ENCODE measurements at places on chromosomes 2 and 18.

DNA sequence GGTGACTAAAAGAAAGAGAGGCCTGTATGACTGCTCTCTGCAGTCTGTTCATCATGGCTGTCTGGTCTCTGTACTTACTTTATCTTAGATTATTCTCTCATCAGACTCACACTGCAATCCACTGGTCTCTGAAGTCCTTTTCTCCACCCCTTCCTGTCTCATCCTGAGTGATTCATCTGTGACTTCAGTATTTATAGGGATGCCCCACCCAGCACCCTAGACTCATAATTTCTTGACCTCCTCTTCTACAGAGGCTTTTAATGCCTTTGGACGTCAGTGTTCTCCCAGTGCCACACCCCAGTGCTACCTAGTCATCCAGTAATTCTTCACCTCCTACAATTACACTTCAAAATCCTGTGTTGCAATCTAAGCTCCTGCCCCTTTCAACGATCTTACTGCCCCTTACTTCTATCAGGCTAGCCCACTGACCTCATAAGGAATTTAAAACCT is 14.9 kb upstream of the ITPRID2 start:
- DNase-seq: no peak

DNA sequence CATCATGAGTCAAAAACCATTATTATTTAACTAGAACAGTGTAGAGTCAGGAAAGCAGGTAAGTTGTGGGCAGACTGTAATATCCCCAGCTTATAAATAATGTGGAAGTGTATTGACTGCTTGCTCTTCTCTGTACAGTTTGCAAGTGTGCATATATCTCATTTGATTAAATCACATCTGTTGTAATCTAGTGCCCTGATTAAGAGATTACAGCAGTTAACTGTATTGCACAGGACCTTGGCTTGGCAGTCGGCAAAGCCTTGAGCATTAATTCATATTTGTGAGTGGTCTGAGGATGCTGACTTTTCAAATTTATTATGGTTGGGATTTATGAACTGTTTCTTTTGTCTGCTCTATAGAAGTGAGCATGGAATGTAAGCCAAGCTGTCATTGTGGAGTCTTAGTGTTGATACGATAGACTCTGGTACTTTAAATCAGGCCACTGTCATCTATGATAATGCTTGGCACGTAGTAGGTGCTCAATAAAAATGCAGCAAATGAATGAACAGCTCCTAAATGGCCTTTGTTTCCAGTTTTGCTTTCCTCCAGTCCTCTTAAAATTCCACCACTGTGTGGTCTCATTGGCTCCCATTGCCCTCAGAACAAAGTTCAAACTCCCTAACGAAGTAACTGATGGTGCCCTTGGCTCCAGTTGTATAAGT is 48.3 kb downstream of the RAB31 start:
- no peak for DNase-seq

DNA sequence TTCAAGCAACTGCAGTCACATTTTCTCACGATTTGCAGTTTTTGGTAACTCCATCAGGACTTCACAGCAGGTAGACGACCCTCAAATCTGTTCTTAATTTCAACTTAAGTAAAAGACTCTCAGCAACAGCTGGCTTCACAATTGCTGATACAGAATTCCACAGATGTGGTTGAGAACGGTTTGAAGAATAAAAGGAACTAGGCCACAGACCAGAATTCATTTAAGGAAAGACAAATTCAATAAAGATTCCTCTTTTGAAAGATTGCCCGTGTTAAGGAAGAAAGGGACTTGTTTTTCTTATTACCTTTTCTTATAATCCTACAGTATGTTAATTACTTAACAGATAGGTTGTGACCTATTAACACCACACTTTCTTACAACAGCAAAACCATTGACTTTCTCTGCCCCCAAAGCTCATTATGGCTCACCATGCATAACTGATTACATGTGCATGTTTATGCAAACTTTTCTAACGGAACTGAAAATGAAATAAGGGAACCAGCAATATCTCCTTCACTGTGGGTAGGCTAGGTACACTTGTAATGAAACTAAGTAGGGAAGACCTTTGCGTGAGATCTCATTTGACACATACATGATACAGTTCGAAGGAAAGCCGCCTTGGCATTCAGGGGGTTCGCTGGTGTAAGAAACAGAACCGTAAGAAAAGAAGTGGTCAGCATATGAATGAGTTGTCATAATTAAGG is 4.7 kb upstream of the ZNF516 start:
- no peak for DNase-seq

GRCh38 chr2:140257692-140258300 is 1477.6 kb upstream of the NXPH2 start:
- DNase-seq: no peak

GRCh38 chr2:60351321-60351720 is 202.1 kb downstream of the BCL11A start:
- no peak for DNase-seq

DNA sequence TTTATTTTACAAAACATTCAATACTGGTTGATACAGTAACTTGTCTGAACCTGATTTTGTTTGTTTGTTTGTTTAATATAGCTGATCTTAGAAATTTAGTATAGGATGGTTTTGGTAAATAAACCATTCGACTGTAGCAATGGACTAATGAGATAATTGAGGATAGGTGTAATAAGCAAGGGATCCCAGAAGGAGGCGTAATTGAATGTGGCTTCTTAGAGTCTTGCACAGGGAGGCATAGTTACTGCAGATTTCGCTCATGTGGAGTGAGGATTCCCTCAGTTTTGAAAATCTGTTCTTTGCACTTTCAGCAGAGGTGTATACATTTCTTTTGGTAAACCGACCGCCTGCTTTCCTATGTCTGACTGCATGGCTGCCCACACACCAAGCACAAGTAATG is 709.6 kb downstream of the SOCS6 start:
- no peak for DNase-seq

DNA sequence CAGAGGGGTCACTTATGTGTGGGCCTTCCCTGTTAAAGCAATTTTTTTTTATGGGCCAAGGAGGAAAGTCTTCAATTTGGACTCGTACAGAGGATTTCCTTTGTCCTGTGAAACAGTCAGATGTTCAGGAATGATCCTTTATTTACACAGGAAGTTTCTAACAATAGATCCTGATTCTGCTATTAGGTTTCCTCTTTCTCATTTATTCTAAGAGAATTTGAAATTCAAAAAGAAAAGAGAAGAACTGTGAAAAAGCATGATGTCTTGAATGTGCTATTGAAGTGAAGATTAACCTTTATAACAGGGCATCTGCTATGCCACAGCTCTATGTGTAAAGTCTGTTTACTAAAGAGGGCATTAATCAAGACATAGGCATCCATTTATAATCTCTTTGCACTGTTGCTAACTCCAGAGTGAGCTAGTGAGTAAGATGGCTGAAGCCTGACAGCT is 105.3 kb upstream of the FAM98A start:
- no peak for DNase-seq

DNA sequence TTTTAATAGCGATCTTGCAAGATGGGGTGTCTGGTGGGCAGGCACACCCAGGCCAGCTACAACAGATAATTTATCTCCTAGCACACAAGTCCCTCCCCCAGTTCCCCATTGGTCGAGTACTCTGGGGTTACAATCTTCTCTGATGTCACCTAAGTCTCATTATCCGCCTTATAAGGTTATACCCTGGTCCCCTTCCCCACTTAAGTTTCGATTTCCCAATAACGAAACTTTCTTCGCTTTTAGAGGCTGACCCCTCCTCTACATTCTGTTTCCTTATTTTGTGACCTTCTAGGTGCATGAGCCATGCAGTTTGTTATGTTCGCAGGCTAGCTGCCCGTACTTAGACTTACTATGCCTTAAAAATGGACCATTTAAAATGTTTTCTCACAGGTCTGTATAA is 180.1 kb downstream of the CAPN13 start:
- DNase-seq: no peak

DNA sequence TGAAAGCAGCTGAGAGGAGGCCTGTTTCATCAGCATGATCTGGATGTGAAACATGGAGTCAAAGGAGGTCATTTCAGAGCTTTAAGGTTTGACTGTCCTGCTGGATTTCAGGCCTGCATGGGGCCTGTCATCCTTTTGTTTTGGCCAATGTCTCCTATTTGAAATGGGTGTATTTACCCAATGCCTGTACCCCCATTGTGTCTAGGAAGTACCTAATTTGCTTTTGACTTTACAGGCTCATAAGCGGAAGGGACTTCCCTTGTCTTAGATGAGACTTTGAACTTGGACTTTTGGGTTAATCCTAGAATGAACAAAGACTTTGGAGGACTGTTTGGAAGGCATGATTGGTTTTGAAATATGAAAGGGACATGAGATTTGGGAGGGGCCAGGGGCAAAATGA is 19.3 kb upstream of the CYP27C1 start:
- DNase-seq: no peak

DNA sequence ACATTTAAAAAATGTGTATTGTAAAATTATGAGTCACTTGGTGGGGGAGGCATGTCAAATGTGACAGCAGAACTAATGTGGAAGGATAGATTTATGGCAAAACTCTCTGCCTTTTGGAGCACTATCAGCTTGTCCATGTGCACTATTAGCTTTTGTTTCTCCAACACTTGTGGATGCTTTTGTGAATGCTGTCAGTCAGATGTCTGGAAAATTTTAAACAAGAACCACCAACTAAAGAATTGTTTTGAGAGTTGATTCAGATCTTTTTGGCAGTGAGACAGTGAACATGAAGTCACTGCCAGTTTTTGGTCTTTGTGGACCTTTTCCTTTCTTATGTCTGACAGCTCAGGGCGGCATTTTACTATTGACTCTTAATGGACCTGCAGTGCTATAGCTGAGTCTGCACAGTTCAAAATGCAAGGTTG is 72.4 kb downstream of the KIAA1328 start:
- DNase-seq: no peak

DNA sequence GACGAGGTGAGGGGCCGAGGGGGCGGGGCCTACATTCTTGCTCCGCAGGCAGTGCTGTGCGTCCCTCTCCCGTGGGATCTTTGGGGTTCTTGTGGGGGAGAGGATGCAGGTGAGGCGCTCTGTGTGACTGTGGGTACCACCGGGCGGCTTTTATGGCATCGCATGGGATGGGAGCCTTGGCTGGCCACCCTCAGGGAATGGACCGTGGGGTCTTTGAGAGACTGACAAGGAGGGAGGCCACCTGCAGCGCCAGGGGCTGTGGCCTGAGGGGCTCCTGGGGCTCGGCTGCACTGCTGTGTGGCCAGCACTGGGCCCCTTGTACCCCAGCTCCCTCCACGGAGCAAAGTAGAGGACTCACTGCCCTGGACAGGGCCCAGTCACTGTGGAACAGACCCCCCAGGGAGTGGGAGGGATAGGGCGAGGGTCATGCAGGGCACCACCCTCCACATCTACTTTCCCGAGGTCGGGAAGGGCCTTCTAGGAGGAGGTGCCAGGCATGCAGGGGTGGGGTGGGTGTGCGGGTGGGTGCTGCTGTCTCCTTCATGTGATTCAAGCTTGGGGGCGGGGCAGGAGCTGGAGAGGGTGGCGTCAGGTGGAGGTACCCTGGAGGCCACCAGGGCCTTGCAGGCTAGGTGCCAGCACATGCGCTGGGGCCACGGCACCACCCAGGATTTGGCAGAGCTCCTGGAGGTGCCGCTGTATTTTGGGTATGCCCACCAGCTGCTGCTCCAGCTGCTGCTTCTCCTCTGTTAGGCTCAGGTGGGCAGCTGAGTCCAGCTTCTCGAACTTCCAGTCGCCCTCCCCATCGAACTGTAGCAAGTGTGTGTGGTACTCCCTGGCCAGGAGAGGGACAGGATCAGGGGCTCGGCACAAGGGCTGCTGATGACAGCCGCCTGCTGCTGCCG is 1072.4 kb downstream of the RPIA start:
- no peak for DNase-seq

DNA sequence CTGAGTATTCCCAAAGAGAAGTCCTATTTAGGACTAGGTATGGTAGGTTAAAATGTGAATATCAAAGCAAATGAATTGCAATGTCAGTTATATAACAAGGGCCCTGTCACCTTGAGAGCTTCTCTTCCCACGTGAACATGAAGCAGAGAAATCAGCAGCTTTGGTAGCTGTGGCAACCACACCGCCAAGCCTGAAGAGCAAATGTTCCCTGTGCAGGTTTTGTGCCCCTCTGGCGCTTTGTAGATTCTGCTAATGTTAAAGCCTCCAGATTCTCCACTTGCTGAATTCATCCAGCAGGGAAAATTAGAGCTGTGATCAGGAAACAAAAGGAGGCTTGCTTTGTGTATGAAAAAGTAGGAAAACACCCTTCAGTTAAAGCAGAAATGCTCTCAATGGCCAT is 322.6 kb downstream of the RBM43 start:
- DNase-seq: no peak

- no peak for DNase-seq
Observed at GRCh38 chr2:203463266-203463678, 71.8 kb downstream of the RAPH1 start.

DNA sequence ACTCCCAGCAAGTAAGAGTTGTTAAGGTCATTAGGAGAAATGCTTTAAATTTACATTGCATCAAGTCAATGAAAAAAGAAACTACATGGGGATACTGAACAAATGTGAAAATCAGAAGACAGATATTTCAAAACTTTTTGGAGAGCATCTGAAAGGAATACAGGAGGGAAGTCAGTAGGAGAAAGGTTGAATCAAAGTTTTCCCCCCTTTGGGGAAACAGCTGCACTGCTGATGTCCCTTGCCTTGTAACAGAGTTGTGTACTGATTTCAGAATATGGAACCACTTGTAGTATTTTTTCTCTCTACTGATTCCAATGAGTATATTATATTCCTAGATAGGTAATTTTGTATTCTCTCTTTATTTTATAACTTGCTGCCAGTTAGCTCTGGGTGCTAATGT is 592.5 kb upstream of the ZEB2 start:
- no peak for DNase-seq

DNA sequence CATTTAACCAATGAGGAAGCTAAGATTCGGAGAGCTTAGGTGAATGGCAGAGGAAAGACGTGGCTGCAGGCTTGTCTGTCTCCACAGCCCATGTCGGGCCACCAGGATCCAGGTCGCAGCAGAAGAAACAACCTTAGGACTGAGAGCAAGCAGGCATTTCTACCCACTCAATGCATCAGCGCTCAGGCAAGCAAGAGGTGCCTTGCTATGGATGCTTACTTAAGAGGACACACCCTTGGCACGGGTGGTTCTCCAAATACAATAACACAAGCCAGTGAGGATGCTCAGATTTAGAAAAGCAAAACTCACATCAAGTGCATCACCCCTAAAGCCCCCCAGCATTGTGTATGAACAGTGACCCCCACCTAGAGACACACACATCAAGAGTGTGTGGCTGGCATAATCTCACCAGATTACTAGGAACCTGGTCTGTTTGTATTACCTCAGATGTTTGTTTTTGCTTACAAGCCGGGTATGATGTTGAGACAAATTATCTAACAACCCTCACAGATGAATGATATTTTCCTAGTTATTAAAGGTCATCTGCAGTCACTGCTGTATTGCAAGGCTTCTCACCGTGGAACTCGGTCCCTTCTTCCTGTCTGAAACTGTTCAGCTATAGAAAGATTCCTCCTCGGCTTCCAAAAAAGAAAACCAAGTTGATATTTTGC is 34.2 kb upstream of the NPAS2 start:
- no peak for DNase-seq

- no peak for DNase-seq
Observed at GRCh38 chr2:64766841-64767669, 113.3 kb upstream of the SERTAD2 start.

Data from T-cell (primary cell).